Heart left ventricle (tissue), 16 donors: ENCODE measurements at places on chromosomes 12 and 14. TPM values are rescaled to one million over a fixed set of nuclear protein-coding genes. Genes with fewer than 3 reads are reported as not detected.

DNA sequence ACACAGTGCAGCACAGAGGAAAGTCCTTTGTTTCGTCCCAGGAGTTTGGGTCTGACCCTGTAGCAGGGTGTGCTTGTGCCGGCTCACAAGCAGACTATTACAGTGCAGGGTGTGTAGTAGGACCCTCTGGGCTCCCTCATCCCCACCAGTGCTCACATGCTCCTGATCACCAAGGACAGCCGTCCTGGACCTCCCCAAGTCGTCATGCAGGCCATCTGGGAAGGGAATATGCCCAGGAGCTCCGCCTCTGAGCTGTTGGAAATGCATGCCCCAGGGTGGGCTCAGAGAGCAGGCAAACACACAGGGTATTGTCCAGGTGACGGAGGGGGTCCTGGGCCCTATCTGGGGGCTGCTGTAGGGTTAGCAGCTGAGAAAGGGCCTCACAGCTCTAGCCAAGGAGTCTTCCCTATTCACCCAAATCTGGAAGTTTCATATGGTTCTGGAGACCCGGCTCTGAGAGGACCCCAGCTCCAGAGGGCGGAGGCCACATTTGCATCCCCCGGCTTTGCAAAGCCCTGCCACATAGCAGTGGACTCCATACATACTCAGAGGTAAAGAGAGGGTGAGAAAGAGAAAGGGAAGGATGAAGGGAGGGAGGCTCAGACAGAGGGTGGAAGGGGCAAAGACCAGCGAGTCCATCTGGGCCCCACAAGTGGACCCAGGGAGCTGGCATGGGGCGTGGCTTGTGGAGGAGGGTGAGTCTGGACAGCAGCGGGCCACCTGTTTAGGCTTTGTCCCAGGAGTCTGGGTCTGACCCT is 53.5 kb upstream of the PPP2R5C start:
- no peaks in the 10 kb centered on the region for H3K36me3 ChIP-seq
- H3K27me3 ChIP-seq, result no peaks in the 10 kb centered on the region
- H3K4me3 ChIP-seq, result no peak overlapping the region
- H3K27ac ChIP-seq, result no peak overlapping the region

DNA sequence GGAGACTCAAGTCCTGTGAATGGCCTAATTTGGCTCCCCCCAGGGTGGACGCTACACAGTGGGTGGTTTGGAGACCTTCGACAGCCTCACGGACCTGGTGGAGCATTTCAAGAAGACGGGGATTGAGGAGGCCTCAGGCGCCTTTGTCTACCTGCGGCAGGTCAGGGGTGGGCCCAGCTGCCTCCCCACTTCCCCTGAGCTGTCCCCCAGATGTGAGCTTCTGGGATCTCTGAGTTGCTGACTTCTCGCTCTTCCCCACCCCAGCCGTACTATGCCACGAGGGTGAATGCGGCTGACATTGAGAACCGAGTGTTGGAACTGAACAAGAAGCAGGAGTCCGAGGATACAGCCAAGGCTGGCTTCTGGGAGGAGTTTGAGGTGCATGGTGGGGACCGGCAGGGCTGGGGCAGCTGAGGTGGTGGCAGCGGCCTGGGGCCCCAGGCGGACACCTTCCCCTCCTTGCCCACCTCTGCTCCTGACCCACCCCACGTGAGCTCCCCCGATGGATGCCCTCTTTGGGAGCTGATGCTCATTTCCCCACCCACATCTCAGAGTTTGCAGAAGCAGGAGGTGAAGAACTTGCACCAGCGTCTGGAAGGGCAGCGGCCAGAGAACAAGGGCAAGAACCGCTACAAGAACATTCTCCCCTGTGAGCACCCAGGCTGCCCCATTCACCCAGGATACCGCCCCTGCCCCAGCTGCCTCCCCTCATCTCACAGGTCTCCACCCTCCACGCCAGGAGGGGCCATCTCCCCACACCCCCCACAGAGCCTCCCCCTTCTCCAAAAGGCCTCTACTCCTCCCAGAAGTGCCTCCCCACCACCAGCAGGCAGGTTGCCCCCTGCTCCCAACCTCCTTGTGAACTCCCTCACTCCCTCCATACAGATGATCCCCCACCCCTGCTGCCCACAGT is 4.2 kb downstream of the PTPN6 start:
- H3K27ac ChIP-seq, result no peak overlapping the region
- H3K4me1 ChIP-seq, result peaks cover 23% of the 10 kb centered on the region
- H3K4me3 ChIP-seq, result no peak overlapping the region
- no peaks in the 10 kb centered on the region for H3K27me3 ChIP-seq
- DNase-seq, result peak; percentile 20
- no peaks in the 10 kb centered on the region for H3K36me3 ChIP-seq

- H3K36me3 ChIP-seq, result no peaks in the 10 kb centered on the region
- no peak overlapping the region for H3K27ac ChIP-seq
- no peak overlapping the region for H3K4me3 ChIP-seq
- DNase-seq, result no peak
- H3K27me3 ChIP-seq, result no peaks in the 10 kb centered on the region
- H3K4me1 ChIP-seq, result no peaks in the 10 kb centered on the region
Measured at GRCh38 chr12:126914170-126914793, 1352.7 kb upstream of the TMEM132C start.

DNA sequence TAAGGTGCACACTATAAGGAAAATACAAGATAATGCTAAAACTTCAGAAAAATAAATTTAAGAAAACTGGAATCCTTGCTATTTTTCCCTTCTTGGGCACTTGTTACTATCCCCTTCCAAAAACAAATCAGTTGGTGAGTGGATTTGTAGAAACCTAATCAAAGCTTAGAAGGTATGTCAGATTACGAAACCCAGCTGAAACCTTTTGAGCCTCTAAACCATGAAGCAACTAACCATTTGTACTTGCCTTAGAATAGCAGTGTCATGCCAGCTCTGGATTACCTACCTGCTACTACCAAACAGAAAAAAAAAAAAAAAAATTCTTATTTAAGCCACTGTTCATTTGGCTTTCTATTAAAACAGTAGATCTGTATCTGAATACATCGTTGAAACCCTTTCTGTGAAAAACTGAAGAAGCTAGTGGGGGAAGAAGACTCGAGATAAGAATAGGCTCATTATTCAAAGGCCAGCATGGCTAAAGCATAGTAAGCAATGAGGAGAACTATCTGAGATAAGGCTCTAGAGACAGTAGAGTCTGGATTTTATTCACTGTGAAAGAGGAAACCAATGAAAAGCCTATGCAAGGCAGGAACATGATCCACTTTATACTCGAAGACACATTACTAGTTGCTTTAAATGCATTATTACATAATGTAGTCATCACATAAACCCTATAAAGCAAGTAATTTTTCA is 30.2 kb downstream of the OSBPL8 start:
- no peak for DNase-seq
- peaks cover 32% of the 10 kb centered on the region for H3K4me1 ChIP-seq
- H3K36me3 ChIP-seq, result no peaks in the 10 kb centered on the region
- no peak overlapping the region for H3K27ac ChIP-seq

DNA sequence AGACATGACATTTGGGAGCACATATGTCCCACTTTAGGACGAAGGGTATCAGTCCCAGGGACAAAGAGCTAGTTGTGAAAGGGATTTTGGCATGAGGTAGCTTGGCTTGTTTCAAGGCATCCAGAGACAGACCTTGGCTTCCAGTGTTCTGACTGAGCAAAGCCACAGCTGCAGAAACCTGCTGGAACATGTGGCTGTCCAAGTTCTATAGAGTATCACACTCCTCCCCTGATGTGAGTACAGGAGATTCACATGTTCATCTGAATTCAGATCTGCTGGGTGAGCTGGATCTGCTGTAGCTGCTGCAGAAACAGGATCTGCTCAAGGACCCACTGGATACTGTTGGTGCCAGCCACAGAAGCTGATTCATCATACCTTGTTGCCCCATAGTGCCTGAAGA is 10.1 kb upstream of the C14orf39 start:
- no peaks in the 10 kb centered on the region for H3K4me1 ChIP-seq
- no peak overlapping the region for H3K4me3 ChIP-seq
- DNase-seq, result no peak
- no peak overlapping the region for H3K27ac ChIP-seq
- H3K36me3 ChIP-seq, result no peaks in the 10 kb centered on the region

- DNase-seq, result no peak
- H3K4me1 ChIP-seq, result peaks cover 12% of the 10 kb centered on the region
- no peaks in the 10 kb centered on the region for H3K27me3 ChIP-seq
- H3K36me3 ChIP-seq, result no peaks in the 10 kb centered on the region
Measured at GRCh38 chr12:108282676-108283075, 56.4 kb downstream of the CMKLR1 start.

DNA sequence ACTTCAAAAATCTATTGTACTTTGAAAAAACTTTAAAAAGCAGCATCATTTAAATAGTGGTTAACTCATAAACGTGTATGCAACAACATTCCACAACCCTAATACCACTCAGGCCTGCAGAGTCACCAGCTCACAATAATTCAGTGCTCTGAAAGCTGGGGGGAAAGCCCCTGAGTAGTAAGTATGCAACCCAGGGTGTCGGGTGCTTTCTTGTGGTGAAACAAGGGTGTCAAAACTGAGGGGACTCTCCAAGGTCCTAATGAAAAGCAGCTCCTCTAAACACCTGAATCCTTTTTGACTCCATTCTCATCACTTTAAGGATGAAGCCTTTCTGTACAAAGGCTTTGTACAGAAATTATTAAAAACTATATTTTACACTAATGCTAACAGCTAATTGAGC is 33.7 kb downstream of the FGFR1OP2 start:
- no peak for DNase-seq
- no peak overlapping the region for H3K27ac ChIP-seq
- H3K4me1 ChIP-seq, result no peaks in the 10 kb centered on the region
- no peaks in the 10 kb centered on the region for H3K27me3 ChIP-seq

DNA sequence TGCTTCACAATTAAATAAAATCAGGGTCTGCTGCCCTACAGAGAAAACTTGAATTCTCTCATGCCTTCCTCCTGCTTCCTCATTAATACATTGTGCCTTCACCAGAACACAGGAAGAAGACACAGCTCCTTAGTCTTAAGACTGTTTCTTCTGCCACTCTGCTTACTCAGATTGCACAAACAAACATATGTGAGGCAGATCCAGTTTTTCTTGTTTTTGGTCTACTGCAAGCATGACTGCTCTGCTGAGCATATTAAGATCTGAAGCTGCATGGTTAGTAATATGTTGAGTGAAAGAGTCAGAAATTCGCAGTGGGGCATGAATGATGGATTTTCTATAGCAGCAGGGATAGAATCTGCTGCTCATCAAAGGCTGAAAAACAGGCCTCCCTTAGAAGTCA is 321.1 kb upstream of the STXBP6 start:
- no peak overlapping the region for H3K27ac ChIP-seq
- no peak overlapping the region for H3K4me3 ChIP-seq
- DNase-seq, result no peak
- no peaks in the 10 kb centered on the region for H3K27me3 ChIP-seq
- H3K4me1 ChIP-seq, result no peaks in the 10 kb centered on the region
- no peaks in the 10 kb centered on the region for H3K36me3 ChIP-seq

The PMCH gene
- not detected for total RNA-seq

- no peaks in the 10 kb centered on the region for H3K27me3 ChIP-seq
- H3K27ac ChIP-seq, result no peak overlapping the region
- no peaks in the 10 kb centered on the region for H3K4me1 ChIP-seq
- DNase-seq, result no peak
- H3K4me3 ChIP-seq, result no peak overlapping the region
- no peaks in the 10 kb centered on the region for H3K36me3 ChIP-seq
Measured at GRCh38 chr14:46250113-46250703, 401.4 kb downstream of the RPL10L start.

The MOAP1 gene
- 87.0 TPM for total RNA-seq

DNA sequence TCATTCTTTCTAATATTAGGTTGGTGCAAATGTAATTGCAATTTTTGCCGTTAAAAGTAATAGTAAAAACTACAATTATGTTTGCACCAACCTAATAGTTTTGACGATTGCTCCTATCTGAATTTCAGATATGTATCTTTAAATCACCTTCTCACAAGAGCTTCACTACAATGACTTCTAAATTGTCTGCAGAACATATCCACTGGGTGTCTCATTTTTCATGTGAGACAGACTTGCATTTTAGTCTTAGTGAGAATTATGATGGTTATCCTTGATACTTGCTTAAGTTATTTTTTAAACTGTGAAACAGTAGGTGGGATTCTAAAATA is 84.6 kb downstream of the ITPR2 start:
- DNase-seq, result no peak
- H3K27ac ChIP-seq, result no peak overlapping the region
- no peak overlapping the region for H3K4me3 ChIP-seq
- H3K27me3 ChIP-seq, result no peaks in the 10 kb centered on the region

- H3K36me3 ChIP-seq, result no peaks in the 10 kb centered on the region
- peaks cover 55% of the 10 kb centered on the region for H3K27me3 ChIP-seq
- no peak overlapping the region for H3K4me3 ChIP-seq
- H3K27ac ChIP-seq, result no peak overlapping the region
Measured at GRCh38 chr12:132617822-132618682, 524 bp upstream of the P2RX2 start.

- peak overlapping the region; percentile 84 for H3K27ac ChIP-seq
- DNase-seq, result peak; percentile 96
- H3K4me3 ChIP-seq, result no peak overlapping the region
- H3K27me3 ChIP-seq, result no peaks in the 10 kb centered on the region
- no peaks in the 10 kb centered on the region for H3K36me3 ChIP-seq
- H3K4me1 ChIP-seq, result peaks cover 14% of the 10 kb centered on the region
Measured at GRCh38 chr12:124745891-124746570, 117.6 kb downstream of the SCARB1 start.

DNA sequence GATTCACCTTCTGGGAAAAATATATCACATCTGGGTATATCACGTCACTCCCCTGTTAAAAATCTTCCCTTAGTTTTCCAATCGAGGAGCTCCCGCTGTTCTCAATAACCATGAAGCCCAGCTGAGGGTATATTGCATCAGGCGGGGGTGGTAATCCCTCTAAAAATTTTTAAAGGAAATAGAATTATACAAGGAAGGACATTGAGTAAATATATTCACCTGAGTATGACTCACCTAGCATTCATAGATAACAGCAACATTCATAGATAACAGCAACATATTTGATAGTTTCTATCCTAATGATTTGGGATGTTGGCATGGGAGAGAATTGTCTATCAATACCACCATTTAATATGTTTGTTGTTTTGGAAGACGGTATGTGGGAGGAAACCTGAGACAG is 473.6 kb downstream of the RMST start:
- no peaks in the 10 kb centered on the region for H3K27me3 ChIP-seq
- H3K27ac ChIP-seq, result no peak overlapping the region
- H3K36me3 ChIP-seq, result no peaks in the 10 kb centered on the region
- DNase-seq, result no peak
- no peak overlapping the region for H3K4me3 ChIP-seq
- no peaks in the 10 kb centered on the region for H3K4me1 ChIP-seq

DNA sequence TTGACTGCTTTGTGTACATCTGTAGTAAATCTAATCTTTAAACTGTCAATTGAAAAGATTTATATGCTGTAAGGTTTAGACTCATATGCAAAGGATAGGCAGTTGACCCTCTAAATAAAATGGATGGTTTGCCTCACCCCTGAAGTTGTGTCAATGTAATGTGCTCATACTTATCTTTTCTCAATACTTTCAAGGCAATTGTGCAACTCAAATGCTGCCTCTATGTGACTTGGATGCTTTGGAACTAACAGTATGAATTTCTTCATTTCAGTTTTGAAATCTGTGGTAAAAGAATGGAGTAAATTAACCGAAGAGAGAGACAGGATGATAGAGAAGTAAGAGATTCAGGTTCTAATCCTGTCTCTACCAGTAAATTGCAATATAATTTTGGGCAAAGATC is 9.7 kb downstream of the PDE6H start:
- DNase-seq, result no peak
- H3K27me3 ChIP-seq, result no peaks in the 10 kb centered on the region
- peaks cover 28% of the 10 kb centered on the region for H3K4me1 ChIP-seq
- no peak overlapping the region for H3K27ac ChIP-seq
- no peaks in the 10 kb centered on the region for H3K36me3 ChIP-seq
- H3K4me3 ChIP-seq, result no peak overlapping the region

GRCh38 chr12:96403870-96404269 is 3.6 kb upstream of the CDK17 start:
- no peaks in the 10 kb centered on the region for H3K36me3 ChIP-seq
- no peak for DNase-seq
- no peak overlapping the region for H3K4me3 ChIP-seq
- H3K27ac ChIP-seq, result no peak overlapping the region
- H3K4me1 ChIP-seq, result peaks cover 3% of the 10 kb centered on the region
